ENCODE measurements at places on chromosomes 12 and 14.

GRCh38 chr14:61341275-61342206 is 20.2 kb downstream of the PRKCH start:
- DNase-seq: no peak

GRCh38 chr14:100278702-100279101 is 27.5 kb downstream of the SLC25A29 start:
- DNase-seq: peak; percentile 54

DNA sequence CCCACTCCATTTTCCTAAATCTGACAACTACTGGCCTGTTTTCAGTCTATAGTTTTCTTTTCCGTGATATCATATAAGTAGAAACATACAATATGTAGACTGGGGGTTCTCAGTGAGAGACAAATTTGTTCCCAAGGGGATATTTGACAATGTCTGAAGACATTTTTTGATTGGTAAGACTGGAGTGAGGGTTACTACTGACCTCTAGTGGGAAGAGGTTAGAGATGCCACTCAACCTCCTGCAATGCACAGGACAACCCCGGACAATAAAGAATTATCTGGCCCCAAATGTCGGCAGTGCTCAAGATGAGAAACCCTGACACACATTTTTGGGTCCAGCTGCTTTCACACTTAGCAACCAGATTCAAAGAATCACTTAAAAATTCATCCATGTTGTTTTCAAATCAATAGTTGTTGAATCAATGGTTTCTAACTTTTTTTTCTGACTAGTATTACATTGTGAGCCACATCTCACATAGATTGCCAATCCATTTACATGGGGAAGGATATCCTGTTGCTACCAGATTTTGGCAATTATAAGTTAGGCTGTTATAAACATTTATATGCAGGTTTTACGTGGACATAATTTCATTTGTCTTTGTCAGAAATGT is 307.1 kb downstream of the RPL10L start:
- DNase-seq: peak; percentile 20

DNA sequence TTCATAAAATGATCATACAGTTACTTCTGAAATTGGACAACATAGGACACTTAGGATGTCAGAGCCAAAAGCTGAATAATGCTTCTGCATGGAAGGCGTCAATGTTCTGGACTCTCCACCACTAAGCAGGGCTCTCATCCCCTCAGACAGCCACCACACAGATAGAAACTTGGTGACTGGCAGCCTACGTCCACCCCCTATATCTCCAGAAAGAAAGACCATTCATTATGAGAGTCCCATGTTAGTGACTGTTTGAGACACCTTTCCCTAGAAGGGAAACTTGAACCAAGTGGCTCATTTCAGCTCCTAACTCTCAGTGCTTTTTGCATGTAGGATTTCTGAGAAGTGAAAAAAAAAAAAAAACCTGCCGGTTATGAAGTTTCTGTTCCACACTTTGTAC is 251.0 kb upstream of the FKBP4 start:
- no peak for DNase-seq

DNA sequence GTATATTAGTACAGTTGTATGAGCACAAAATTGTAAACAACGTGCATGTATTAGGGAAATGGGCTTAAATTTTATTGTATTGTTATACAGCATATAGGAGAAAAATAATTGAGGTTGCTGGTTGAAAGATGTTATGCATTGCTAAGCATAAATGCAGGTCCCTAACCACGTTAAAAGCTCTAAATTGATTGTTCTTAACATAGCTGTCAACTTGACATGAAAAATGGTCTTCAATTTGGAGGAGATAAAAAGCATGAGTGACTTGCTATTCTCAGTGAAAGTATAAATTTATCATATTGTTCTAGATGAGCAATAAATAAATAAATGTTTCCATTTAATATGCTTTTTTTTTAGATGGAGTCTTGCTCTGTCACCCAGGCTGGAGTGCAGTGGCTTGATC is 506.6 kb upstream of the ATXN7L3B start:
- no peak for DNase-seq

DNA sequence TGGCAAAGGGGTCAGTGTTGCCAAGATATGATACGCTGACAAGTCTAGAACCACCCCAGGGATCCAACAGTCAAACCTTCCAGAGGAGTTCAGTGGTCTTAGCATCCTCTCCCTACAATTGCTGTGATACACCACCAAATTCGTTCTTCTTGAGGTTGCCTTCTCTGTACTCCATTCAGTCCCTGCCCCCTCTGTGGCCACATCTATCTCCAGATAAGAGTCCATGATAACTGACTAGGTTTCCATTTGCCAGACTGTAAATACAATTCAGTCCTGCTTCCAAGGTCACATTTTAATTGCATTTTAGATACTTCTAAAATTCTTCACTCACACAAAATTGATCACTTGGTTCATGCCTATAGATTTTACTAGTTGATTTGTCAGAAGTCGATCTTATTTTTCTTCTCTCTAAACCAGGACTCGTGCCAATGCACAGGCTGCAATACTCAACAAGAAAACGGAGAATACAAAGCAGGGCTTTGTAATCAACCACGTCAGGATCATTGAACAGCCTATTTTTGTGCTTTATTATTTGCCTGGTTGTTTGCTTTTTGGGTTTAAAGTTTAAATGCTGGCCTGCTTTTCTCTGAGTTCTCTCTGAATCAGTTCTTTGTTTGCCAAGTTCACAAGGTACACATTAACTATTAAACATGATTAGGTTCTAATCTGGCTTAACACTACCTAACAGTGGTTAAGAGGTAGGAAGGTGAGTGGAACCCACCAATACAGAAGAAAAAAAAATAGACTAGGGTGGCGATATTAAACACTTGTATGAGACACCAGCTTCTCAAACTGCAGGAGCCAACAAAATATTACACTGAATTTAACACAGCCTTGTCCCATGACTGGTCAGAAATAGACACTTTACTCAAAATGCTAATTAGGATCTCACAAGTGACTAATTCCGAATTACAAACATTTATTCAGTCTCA is 5.3 kb upstream of the TSPAN8 start:
- no peak for DNase-seq

Measured in fibroblast of skin of right quadriceps (primary cell).